ENCODE measurements at places on chromosomes 1 and 21.
A peak's percentile ranks its signal among the peaks of the same experiment; 100 is the strongest.

- DNase-seq = no peak
Observed at GRCh38 chr1:60747353-60747752, 335.0 kb upstream of the NFIA start.

- no peak for DNase-seq
Observed at GRCh38 chr1:172343240-172344160, 77.0 kb upstream of the C1orf105 start.

- no peak for DNase-seq
Observed at GRCh38 chr21:41170859-41171609, 3.1 kb downstream of the BACE2 start.

- no peak for DNase-seq
Observed at GRCh38 chr21:44348861-44349260, 4.6 kb upstream of the TRPM2 start.

GRCh38 chr1:170853302-170853701, 82.0 kb upstream of the MROH9 start:
- DNase-seq = no peak

- no peak for DNase-seq
Observed at GRCh38 chr1:62131093-62131725, 63.4 kb upstream of the L1TD1 start.

- no peak for DNase-seq
Observed at GRCh38 chr1:218249338-218250140, 35.6 kb upstream of the RRP15 start.

GRCh38 chr21:46056450-46056903, 41.4 kb upstream of the COL6A2 start:
- DNase-seq = peak; percentile 74

- DNase-seq = no peak
Observed at GRCh38 chr1:159598196-159598595, 10.6 kb downstream of the APCS start.

DNA sequence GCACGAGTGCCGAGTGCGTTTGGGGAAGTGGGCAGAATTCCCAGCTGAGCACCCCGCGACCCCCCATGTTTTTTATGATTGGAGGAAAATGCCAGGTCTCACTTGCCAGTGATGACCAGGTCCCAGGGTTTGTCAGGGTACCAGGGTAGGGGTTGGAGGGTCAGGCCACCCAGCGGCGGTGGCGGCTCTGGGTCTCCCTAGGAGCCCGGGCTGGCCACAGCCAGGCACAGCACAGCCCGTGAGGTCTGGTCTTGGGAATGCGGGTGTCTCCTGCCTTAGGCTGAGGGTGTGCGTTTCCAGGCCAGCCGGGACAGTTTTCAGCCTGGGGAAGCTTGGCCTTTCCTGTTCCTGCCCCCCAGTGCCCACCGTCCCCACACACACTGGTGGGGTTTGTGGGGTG, 22.7 kb downstream of the PRKCZ start:
- no peak for DNase-seq

- DNase-seq = no peak
Observed at GRCh38 chr21:43301409-43302061, 125.4 kb downstream of the SIK1 start.

DNA sequence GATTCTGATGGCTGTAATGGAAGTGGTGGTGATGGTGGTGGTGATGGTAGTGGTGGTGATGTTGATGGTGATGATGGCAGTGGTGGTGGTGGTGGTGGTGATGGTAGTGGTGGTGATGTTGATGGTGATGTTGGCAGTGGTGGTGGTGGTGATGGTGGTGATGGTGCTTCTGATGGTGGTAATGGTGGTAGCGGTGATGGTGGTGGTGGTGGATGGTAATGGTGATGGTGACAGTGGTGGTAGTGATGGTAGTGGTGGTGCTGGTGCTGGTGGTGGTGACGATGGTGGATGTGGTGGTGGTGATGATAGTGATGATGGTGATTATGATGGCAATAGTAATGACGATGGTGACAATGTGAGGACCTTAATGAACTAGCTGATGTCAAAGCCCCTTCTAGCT, 35.6 kb upstream of the LRRC3 start:
- no peak for DNase-seq

DNA sequence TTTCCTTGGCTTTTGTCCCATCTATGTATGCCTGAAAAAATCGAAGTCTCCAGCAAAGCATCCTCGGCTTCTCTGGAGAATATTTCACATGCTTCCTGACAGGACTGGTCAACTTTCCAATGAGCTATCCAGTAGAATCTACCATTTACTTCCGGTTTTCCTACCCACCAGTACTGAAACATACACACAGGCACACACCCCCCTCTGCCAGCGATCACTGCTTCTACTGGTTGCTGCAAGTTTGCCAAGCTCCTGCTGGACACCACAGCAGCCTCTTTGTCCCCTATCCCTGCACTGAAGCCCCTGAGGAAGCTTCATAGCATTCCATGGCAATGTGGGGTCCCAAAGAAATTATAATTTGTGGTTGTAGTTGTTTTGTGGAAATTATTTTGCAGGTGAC, 536.8 kb downstream of the MATN1 start:
- DNase-seq = peak; percentile 9

DNA sequence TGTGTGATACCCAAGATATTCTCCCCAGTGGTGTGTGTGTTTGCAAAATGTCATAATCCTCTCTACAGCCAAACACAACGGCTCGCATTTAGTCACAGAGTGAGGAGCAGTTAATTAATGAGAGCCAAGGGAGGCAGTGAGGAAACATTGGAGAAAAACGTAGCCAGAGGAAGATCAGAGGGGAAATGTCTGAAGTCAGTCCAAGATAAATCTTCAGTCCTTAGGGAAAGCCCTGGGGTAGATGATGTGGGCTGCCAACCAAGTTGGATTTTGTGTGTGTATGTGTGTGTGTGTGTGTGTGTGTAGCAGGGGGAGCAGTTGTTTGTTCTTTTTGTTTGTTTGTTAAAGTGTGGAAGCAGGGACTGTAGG, 201.0 kb upstream of the PTBP2 start:
- DNase-seq = no peak

All from activated CD8-positive, alpha-beta memory T cell treated with anti-CD3 and anti-CD28 coated beads for 24 hours (primary cell).